OCI-M1 (cell line): ENCODE measurements at places on chromosomes 11 and 22.

GRCh38 chr11:62508336-62509058, 38.1 kb downstream of the AHNAK start:
- DNase-seq: peak; percentile 40

DNA sequence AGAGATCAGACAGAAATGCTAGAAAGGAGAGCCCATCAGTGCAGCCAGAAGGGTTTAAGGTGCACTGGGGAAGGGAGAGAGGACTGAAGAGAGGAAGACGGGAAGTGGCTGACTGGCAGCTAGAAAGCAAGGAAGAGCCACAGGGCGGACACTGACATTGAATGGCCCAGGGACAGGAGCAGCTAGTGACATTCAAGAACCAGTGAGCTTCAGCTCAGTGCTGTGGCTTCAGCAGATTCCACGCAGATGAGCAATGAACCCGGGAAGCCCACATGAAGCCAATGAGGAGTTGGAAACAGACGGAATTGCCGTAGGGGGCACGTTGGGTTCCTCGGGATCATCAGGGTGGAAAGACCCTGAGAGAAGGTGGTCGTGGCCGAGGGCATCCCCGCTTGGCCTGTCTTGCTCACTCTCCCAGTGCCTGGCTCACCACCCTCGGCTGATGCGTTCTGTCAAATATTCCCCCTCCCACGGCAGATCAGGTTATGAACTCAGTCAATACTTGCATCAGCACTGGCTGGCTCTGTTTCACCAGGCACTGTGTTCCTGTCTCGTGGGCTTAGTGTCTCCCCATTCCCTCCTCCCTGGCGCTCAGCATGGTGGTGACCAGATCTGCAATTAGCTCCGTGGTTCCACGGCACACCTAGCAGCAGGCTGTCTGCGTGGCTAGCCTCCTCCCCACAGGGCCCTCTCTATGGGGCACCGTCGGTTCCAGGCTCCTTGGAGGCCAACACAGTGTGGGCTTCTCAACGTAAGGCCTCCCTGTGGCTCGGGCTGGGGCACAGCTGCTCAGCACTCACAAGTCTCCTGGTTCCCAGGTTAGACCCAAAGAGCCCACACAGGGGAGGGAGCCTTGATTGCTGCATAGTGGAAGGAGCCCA, 145.5 kb downstream of the TRIM29 start:
- DNase-seq: no peak

- DNase-seq: peak; percentile 81
Observed at GRCh38 chr11:58513747-58514367, 6.0 kb upstream of the OR5B21 start.

GRCh38 chr11:104451197-104451893, 287.4 kb upstream of the PDGFD start:
- DNase-seq: no peak

- peak; percentile 51 for DNase-seq
Observed at GRCh38 chr22:21823740-21824444, 43.6 kb downstream of the MAPK1 start.

DNA sequence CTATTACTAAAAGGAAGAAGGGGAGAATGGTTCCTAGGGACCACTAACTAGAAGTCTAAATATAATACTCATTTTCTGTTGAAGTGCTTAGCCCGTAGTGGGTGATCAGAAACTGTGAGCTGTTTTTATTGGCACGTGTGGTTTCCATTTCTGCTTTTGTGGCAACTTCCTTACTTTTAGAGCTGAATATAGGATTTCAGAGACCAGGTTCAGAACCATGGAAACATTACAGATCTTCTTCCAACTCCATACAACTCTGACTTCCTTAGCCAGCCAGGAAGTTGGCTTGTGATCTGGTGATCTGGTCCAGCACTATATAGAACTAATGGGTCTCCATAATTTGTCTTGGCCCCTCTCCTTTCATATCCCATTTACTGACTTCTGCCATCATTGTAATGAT, 2.6 kb upstream of the ME3 start:
- DNase-seq: peak; percentile 64

GRCh38 chr11:87368858-87369480, 331.2 kb downstream of the TMEM135 start:
- DNase-seq: no peak

GRCh38 chr22:39253435-39254070, 8.8 kb upstream of the PDGFB start:
- DNase-seq: peak; percentile 51

DNA sequence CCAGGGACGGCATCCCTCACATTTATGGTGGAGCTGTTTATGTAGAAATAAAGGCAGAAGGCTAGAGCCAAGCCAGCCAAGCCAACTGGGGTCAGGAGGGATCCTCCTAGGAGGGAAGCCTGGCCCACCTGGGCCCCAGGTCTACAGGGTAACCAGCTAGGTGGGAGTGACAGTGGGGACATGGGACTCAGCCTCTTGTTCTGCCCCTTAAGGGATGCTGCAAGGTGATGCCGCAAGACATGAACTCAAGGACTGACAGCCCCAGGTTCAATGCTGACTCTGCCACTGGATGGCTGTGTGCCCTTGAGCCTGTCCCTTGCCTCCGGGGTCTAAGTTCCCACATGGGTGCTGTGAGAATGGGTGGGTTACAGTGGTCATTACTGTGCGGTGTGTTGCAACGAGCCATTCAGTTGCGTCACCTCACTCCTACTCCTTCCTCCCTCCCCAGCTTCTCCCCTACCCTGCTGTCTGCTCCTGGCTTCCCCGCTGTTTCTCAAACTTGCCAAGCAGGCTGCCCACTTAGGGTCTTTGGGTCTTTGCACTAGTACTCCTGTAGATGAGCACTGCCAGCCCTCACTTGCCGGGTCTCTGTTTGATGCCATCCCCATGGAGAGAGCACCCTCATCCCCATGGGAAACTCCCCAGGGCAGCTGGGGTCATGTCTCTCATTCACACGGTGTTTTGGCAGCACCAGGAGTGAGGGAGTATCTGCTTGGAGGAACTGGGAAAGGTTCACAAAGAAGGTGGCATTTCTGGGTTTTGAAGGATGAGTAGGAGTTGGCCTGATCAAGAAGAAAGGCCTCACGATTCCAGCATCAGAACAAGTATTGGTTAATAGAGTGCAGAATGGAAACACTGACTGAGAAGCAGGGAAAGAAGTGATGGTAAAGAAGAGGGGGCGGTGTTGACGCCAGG, 43.0 kb upstream of the RTL6 start:
- no peak for DNase-seq

- DNase-seq: no peak
Observed at GRCh38 chr11:17513853-17514252, 30.4 kb downstream of the USH1C start.

GRCh38 chr11:133956650-133957633, at the start of gene IGSF9B:
Gene IGSF9B (minus strand): TSS chr11:133956968. CDS start chr11:133956754, 214 bp downstream.
- DNase-seq: peak; percentile 78

DNA sequence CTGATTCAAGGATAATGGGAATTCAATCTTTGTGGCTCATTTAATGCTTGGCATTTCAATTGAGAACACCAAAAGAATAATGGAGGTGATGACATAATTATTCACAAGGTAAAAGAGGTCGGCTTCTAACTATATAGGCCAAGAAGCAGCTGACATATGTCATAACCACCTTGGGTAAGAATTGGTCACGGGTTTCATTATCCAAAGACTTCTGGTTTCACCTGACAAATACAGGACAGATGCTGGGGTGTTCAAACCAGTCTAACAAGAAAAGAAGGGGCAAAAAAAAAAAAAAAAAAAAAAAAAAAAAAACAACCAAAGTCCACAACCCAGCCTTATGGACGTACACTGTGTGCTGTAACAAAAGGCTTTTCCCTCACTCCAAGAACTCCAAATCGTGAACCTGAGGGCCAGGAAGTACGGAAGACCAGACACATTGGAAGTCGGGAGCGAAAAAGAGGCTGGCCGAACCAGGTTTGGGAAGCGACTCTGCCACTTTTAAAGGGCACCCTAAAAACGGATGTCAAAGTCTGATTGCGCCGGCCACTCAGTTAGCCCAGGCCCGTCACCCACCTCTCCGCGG, 385 bp downstream of the HARBI1 start:
- DNase-seq: no peak

DNA sequence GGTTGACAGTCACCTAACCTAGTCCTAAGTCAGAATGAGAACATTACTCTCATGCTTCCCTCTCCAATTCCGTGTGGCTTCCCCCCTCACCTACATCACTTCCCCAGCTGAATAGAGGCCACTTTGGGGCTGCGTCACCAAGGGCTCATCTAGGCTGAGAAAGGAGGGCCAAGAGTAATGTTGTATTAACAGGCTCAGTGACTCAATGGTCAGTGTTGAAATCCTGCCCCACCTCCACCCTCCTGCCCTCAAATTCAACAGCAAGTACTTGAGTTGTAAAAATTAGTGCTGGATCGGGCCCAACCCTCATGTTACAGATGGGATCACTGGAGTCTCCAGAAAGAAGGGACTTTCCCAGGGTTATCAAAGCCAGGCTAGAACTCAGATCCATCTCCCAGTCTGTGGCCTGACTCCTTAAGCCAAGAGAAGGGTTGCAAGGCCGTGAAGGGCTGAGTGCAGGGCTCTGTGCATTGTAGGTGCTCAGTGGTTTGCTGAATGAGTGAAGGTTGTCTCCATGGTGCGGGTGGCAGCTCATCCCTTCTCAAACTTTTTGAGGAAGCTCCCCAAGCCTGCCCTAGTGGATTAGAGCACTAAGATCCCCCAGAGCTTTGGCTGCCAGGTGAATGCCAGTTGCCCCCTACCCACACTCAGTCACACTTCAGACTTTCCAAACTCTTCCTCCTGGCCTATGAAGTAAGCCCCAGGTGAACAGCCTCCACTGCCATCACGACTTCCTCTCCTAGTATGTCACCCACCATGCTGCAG, 3.2 kb downstream of the DGAT2 start:
- DNase-seq: peak; percentile 60

DNA sequence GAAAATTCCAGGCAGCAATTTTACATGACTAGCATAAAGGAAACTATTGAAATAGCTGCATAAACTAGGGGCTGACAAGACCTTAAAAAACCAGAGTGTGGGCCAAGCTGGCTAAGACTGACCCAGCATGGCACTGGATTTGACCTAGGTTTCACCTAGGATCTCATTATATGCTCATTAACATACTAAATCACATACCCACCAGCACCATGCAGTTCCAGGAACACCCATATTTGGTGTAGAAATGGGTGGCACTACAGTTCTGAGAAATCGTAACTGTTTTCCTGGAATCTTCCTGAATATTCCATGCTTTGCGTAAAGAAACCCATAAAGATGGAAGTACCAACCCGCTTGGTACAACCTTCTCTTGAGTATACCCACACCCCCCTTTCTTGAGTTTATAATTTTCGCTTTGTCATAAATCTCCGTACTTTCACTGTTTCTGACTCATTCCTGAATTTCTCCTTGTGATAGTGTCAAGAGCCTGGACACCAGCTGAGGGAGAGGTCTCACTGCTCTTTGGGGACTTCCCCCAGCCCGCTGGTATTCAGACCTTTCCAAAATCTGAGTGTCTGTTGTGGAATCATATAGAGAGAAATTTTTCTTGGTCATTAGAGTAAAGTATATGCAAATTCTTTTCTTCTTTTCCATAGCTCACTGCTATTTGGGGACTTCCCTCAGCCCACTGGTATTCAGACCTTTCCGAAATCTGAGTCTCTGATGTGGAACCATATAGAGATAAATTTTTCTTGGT, 55.1 kb downstream of the MTMR3 start:
- peak; percentile 76 for DNase-seq

DNA sequence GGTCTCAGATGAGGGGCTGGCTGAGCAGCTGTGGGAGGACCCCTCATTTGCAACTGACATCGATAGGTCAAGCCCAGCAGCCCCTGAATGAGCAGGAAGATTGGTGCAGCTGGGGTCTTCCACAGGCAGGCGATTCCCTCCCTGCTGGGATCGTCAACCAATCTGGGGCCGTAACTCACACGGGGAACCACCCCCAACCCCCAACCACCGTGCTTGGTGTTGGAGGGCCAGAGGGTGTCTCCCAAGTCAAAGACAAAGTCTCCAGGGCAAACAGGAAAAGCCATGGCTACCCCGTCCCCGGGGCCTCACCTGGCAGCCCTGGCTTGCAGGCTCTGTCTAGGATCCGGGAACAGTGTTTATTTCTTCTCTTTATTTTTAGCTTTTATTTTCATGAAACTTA, 26.9 kb upstream of the SCUBE1 start:
- DNase-seq: no peak

DNA sequence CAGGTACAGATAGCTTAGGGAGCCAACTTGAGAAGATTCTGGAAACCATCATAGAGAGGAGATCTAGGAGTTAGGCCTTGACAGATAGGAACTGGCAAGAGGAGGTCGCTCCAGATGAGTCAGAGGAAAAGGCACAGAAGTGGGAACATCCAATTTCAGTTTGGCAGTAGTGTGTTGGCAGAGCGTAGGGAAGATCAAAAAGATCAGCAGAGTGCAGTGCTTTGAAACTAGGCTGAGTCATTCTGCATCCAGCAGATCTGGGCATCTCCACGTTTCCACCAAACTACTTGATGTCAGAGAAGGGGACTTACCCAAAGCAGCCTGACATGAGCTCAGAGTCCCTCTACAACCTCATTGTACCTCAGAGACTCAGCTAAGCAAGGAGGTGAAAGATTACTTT, 58.5 kb downstream of the GAB4 start:
- DNase-seq: no peak

- DNase-seq: no peak
Observed at GRCh38 chr22:39953101-39953500, 7.1 kb upstream of the TMA7B start.

DNA sequence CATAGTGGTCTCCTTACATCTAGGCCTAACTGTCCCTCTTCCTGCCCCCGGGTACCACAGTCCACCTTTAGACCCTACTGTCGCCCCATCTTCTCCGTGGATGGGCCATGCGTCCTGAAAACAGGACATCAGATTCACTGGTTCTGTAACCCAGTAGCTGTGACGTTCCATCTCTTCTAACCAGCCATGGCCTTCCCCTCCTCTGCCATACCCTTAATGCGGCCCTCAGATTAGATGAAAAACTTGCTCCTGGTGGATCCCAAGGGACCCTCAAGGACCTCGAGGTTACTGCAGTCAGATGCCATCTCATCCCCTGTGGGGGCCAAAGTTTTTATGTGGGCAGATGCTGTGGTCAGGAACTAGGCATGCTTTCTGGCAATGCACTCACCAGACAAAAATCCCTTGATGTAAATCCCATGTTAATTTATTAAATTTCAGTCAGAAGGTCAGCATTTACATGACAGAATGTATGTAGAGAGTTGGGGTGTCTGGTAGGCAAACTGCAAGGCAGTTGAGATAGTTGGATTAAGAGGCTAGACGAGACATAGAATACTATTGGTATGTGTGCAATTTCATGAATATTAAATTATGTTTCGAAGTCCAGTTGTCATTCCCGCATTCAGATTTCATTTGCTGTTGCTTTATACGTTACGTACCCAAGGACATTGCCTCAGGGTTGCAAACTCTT, 64.3 kb downstream of the WNT11 start:
- no peak for DNase-seq
